ENCODE measurements at places on chromosomes 4 and X.

DNA sequence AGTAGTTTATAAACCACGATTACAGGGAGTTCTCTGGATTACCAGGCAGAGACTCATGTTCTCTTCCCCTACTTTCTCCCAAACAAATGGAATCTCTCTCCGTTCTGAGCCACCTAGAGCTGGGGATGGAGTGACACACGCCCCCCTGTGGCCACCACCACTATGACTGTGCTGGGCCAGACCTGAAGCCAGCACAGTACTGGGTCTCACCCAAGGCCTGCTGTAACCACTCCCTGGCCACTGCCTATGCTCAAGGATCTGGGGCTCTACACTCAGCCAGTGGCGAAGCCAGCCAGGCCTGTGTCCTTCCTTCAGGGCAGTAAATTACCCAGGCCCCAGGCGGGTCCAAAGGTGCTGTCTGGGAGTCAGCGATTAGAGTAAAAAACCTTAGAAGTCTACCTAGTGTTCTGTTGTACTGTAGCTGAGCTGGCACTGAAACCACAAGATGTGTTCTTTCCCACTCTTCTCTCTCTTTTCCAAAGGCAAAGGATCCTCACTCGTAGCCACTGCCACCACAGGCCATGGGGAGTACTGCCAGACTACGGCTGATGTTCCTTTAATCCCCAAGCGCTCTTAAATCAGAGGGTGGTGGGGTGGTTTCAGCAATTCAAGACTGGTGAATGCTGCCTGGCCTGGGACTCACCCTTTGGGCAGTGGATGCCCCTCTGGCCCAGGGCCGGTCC lies 412.2 kb upstream of the ARX start:
- no peak for DNase-seq

DNA sequence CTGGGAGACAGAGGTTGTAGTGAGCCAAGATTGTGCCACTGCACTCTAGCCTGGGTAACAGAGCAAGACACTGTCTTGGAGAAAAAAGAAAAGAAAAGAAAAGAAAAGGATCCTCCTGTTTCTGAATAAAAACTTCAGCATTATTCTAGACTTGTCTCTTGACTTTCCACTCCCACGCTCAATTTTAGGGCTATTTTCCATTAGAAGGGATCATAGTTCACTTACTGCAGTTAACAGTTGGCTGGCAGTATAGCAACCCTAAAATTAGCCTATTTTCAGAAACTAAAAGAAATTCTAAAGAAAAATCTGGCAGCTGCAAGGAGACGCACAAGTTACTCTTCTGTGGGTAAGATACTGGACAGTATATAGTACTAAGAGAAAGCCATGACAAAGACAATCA lies 28.1 kb downstream of the THOC2 start:
- no peak for DNase-seq

DNA sequence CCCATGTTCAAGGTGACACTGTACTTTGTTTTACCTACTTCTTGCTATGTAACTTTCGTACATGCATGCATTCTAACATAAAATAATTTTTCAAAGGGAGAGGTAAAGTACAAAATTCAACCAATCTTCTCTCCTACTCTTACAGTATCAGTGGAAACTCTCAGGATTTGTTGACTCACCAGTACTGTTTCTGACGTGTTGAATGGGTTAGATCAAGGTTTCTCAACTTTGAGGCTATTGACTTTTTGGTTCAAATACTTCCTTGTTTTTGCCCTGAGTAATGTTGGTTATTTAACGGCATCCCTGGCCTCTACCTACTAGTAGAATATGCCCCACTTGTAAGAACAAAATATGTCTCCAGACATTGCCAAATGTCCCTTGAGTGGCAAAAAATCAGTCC lies 94.6 kb upstream of the SMAD1 start:
- no peak for DNase-seq

DNA sequence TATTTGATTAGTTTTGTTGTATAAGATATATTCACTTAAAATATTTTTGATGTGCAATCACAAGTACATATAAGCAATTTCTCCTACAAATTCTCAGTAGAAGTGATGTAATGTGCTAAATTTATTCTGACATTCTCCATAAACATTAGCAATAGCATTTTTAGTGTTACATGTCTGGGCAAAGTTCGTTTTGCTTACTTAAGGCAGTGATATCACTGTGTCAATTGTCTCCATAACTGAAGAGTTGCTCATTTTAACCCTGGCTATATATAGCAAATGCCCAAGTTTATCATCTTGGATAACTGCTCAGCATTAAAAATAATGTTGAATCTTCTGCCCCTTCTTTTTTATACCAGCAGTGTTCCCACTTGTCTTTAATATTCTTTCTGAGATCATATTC lies 340.0 kb upstream of the NDST4 start:
- DNase-seq = no peak

DNA sequence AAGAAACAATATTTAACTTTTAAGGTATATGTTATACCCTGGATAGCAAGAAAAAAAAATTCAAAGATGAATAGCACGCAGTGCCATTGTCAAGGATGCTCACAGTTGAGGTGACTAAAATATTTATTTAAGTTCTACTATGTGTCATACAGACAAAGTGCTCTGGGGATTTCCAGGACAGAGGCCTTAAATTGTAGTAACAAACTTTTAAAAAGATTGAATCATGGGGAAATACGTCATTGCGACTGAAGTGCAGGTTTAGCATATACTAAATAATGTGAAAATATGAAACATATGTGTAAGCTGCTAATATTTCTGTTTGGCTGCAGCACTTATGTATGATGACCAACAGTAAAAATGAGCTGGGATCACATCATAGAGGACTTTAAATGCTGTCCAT lies 748.0 kb upstream of the PCDH7 start:
- DNase-seq = no peak

GRCh38 chr4:124946696-124947095 lies 234.2 kb upstream of the ANKRD50 start:
- no peak for DNase-seq

DNA sequence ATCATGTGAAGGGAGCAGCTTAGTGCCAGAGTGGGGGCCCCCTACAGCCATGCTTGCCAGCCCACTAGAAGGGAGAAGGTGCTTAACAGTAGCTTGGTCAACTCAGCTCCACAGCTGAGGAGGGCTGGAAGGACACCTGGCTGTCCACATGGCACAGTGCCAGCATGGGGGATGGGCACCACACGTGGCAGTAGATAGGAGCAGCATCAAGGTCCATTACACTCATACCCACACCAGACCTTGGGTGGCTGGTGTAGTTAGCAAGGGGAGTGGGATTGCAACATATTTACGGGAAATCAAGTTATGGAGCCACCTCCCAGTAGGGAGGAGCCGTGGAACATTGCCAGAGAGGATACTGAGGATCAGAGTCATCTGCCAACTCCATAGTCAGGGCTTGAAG lies 37.9 kb upstream of the SLC4A4 start:
- no peak for DNase-seq

GRCh38 chr4:8675383-8675782 lies 82.8 kb downstream of the CPZ start:
- DNase-seq = no peak

DNA sequence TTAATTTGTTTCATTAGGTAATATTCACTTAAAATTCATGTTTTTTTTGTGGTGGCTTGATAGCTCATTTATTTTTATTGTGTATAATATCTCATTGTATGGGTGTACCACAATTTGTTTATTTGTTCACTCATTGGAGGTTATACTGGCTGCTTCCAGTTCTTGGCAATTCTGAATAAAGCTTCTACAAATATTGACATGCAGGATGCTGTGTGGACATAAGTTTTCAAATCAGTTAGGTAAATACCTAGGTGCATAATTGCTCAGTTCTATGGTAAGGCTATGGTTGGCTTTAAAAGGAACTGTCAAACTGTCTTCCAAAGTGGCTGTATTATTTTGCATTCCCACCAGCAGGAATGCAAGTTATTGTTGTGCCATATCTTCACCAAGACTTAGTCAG lies 504.5 kb upstream of the GALNTL6 start:
- peak; percentile 5 for DNase-seq

- no peak for DNase-seq
Observed at GRCh38 chr4:54447304-54447703, 210.5 kb upstream of the KIT start.

Measured in NCI-H2081 treated with DMSO at 0.1 percent for 48 hours (cell line).